ENCODE measurements at places on chromosomes 16 and 17. TPM values are rescaled to one million over a fixed set of nuclear protein-coding genes. Genes with fewer than 3 reads are reported as not detected.

DNA sequence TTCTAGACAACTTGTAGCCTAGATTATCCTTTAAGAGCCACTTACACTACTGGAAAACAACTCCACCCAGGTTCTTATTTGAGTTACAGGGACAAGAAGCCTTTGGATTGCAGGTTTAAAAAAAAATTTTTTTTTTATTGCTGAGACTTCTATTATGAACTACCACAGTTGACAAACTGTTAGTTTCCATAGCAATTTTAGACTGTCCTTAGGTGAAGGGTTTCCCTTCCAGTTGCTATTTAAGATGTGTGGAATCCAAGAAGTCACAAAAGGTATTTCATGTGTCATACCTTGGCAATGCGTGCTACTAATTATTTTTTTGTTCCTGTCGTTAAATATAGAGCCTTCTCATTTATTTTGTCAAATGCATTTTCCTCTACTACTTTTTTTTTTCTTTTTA is 253.2 kb downstream of the PRKCA start:
- DNase-seq, result no peak

DNA sequence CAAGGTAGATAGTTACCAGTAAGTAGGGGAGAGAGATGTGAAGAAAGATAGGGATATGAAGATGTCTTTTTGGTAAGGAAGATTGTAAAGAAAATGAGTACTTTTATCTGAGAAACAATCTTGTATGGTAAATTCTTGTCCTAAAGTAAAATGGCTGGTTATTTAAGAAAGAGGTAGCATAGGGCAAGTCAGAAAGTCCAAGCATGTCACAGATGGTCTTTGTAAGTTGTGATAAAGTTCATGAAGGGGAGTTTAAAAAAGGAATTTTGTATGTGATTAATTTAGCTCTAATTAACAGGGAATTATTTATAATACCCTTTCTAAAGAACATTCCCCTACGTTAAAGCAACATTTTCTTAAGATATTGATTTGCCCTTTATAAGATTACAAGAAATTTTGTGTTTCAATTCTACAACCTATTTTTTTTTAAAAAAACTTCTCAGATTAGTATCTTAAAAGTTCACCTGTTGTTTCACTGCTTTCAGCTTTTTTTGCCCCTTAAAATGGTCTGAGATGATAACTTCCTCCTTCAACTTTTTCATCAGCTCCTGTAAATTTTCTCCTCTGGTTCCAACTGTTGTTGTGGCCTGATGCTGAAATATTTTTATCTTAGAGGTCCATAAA is 16.2 kb upstream of the CPHXL start:
- no peak for DNase-seq

DNA sequence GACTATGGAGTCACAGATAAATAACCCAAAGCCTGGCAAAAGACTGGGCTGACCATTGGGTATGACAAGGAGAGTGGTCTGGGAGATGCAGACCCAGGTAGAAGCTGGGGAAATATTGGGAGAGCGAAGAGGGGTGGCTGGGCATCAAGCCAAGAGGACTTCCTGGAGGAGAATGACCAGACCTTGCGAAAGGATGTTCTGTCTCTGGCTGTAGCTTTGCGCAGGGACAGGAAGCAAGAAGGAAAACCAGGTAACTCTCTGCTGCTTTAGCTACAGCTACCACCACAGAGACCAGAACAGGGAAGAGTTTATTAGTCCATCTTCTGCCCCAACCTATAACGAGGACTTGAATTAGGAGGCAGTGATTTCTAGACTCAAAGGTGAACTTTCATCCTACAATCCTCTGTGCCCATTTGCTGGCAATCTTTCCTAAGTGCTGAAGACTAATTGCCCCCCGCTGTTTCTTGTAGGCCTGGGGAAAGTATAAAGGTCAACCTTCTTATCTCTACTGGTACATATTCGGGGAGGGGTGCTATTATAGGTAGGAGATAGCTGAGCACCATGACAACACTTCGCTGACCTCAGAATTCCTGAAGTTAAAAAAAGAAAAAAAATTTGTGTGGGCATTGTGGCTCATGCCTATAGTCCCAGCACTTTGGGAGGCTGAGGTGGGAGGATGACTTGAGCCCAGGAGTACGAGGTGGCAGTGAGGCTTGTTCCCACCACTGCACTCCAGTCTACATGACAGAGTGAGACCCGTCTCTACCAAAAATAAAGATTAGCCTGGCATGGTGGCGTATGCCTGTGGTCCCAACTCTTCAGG is 19.1 kb upstream of the KIFC3 start:
- no peak for DNase-seq

- DNase-seq, result no peak
These were observed 50.2 kb upstream of the SLC12A3 start for GRCh38 chr16:56814537-56815432.

Gene ADAP2
- total RNA-seq, result 0.90 TPM

DNA sequence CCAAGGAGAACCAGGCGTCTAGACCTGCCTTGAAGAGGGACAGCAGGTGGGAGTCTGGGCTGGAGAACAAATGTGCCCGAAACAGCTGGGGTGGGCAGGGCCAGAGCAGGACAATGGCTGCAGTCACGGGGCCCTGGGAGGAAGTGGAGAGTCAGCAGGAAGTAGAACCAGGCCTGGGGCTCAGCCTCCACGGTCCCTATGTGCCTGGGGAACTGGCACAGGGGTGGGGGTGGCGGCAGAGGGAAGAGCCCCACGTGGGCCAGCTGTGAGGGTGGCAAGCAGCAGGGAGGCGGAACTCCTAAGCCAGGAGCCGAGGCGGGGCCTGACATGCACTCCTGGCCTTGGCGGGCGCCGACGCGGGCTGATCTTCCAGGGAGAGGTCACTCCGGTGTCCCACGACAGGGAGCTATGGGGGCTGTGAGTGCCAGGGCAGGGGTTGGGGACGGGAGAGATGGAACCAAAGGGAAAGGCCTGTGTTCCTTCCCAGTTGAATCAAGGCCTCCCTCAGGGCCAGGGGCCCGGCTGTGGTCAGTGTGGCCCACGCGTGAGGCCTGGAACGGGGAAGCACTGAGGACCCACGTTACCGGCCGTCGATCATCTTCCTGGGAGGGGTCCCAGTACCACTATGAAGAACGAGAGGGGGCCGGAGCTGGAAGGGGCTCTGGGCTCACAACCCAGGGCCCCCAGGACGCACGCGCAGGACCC is 42.7 kb downstream of the TIMM22 start:
- no peak for DNase-seq

Gene EXOC3L1
- total RNA-seq, result 0.98 TPM

Gene MC1R
- 8.1 TPM for total RNA-seq

GRCh38 chr17:72296456-72296855 is 175.6 kb downstream of the SOX9 start:
- DNase-seq, result no peak

DNA sequence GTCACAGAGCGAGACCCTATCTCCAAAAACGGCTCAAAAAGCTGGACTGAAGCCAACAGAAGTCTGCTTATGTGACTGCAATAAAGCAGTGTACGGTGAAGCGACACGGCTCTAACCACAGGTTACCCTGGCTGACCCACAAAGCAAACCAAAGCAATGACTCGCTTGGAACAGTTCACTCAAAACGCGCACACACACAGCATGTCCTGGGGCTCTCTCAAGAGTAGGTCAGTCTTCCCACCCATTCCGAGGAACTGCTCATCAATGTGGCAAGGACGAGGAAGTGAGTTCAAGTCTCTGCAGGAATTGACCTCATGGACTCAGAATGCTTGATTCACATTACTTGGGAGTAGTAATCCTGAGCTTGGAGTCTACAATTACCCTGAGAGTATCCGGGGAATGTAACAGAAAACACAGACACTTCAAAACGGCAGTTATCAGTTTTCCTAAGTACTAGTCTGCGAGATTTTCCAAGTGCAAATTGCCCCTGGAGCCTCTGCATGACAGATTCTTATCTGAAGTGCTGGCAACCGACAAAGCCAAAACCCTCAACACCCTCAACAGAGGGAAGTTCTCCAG is 25.4 kb downstream of the PELP1 start:
- DNase-seq, result peak; percentile 77

Gene ATF7IP2
- 1.1 TPM for total RNA-seq

DNA sequence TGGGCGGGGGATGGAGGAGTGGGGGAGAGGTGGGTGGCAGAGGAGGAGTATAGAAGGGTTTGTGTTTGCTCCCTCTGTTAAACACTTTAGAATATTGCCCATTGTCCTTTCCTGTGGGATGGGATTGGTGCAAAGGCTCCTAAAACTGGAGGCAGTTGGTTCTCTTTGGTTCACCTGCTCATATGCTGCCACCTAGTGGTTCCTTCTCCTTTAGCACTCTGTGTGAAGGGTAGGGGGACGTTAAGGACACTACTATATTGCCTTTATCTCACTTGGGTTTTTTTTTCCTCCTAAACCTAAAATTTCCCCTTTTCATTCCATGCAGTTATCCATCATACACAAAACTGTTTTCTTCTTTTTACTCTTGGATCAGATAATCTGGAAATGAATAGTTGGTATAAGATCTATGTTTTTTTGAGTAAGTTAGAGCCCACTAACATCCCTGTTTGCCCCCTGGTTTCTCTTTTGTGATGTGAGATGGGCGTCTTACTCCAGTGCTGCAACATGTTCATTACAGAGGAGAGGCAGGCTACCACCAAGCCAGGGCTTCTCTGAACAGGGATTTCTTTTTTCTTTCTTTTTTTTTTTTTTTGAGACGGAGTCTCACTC is 23.8 kb downstream of the SNX11 start:
- DNase-seq, result peak; percentile 82

GRCh38 chr16:76535-77272 is 1.3 kb upstream of the MPG start:
- DNase-seq, result peak; percentile 94

DNA sequence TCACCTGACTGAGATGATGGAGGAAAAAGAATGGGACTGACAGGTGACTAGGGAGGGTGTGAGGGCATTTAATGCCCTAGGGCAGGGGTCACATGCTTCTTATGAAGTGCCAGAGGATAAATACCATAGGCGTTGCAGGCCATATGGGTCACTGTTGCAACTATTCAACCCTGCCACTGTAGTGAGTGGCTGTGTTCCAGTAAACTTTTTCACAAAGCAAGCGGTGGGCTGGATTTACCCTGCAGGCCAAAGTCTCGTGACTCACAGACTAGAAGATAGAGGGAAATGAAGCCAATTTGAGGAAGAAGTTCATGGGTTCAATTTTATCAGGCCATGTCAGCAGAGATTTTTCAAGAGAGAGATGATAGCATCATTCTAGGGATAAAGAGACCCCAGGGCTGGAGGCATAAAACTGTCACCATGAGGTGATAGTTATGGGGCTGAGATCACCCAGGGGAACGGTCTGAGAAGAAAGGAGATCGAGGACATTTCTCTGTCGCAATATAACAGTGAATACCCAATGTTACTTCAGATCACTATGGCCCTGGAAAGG is 8.6 kb downstream of the ARHGAP17 start:
- peak; percentile 80 for DNase-seq

Gene XYLT1
- total RNA-seq, result 32.7 TPM

GRCh38 chr17:55652114-55652823 is 70.4 kb downstream of the TMEM100 start:
- DNase-seq, result no peak

Gene HIC1
- 36.4 TPM for total RNA-seq

DNA sequence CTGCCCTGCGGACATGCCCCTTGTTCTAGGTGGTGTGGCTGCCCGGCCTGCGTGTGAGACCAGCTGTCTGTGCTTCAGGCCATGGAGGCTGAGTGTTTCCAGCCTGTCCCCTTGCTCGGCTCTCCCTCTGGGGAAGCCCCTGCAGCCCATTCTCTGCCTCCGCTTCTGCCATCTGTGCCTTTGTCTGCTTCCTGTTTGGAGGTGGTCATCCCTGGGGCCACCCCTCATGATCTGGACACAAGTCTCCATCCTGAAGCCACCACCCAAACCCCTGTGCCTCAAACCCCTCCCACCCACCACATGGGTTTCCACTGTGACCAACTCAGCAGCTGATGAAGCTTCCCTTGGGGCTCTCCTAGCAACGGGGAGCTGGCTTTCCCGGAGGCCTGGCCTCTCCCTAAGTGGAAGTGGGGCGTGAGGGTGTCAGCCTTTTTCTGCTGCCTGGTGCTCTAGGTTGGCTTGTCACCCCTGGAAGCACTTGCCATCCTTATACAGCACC is 184.9 kb downstream of the SEC14L1 start:
- DNase-seq, result peak; percentile 59

Gene RGS11
- total RNA-seq, result 1.2 TPM

DNA sequence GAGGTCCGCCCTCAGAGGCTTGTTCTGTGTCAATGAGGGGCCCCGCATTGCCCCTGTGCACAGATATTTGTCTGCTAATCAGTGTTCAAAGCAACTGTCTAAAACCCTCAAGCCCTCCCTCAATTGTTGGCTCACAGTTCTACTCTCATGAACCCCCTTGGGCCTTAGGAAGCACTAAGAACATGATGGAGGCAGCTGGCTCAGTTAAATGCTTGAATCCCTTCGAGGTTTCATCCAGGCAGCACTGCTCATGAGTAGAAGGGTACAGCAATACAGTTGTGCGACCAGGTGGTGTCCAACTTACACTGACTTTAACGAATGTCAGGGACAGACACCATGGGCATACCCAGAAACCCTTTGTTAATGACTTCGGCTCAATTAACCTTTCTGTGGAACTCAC is 89.2 kb upstream of the WSCD1 start:
- DNase-seq, result no peak

DNA sequence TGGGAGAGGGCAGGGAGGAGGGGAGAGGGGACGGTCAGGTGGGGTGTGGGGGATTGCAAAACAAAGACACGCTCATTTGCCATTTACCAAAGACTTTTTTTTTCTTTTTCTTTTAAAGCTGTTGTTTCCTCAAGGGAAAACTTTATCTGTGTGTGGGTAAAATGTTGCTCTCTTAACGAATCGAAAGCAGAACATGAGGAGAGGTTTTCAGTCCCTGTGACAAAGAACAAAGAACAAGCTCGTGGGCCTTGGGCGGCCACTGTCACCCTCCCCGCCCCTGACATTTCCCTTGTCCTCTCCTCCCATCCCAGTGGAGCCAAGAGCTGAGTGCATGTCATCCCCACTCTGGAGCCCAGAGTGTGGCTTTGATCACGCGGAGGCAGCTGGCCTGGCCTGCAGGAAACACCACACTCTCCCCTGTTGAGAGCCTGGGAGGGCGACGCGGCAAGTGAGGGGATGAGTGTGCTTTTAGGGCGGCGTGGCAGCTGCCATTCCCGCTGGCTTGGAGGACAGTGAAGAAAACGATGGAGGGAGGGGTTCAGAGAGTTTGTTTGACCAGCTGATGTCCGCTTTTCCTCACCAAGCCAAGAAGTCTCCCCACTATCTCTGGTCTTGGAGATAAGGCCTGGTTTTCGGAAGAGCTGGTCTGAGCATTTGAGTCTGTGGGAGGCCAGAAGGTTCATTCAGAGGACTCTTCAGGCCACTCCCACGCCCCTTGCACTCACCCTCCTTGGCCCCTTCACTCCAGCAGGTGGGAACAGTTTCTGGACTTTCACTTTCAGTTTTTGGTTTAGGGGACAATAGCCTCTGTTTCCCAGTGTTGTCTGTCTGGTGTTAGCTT is 11.4 kb downstream of the CCR7 start:
- peak; percentile 80 for DNase-seq

DNA sequence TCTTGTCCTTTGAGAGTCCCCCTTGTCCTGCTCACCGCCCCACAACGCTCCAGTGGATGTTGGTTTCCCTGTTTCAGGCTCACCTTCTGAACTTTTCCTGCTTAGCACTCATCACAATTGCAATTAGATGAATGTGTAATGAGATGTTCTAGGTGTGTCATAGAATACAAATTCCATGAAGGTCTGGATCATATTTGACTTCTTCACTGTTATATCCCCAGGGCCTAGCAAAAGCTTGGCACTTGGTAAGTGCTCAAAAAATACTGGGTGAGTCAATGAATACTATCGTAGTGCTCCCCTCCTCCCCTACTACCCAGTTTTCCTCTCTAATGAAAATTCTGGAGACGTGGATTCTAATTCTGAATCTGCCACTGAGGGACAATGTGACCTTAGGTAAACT is 33.1 kb downstream of the DNAH3 start:
- no peak for DNase-seq
